T-cell (primary cell): ENCODE measurements at places on chromosomes 16 and 17. TPM values are rescaled to one million over a fixed set of nuclear protein-coding genes. Genes with fewer than 3 reads are reported as not detected.

DNA sequence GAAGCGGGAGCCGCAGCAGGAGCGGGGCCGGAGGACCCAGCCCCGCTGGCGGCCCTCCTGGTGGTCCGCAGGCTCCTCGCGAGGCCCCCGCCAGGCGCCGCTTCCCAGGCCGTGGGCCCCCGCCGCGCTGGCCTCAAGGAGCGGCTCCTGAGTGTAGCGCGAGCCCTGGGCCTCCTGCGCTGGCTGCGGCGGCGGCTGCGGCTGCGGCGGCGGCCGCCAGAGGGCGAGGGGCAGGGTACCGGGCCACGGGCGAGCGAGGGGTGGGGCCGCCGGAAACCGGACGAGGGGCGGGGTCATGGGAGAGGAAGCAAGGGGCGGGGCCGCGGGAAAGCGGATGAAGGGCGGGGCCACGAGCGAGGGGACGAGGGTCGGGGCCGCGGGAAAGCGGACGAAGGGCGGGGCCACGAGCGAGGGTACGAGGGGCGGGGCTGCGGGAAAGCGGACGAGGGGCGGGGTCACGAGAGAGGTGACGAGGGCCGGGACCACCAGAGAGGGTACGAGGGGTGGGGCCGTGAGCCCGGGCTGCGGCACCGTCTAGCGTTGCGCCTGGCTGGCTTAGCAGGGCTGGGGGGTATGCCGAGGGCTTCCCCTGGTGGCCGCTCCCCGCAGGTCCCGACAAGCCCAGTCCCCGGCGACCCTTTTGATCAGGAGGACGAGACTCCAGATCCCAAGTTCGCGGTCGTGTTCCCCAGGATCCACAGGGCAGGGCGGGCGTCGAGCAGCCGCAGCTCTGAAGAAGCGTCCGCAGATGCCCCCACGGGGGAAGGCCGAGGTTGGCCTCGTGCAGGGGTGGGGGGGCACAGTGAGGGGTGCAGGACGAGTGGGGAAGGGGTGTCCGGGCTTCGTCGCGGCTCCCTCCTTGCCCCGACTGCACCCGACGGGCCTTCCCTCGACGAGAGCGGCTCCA, 1.7 kb downstream of the MYO15B start:
- DNase-seq = peak; percentile 89
- no peak overlapping the region for H3K27ac ChIP-seq
- peaks cover 3% of the 10 kb centered on the region for H3K36me3 ChIP-seq
- peaks cover 30% of the 10 kb centered on the region for H3K4me1 ChIP-seq
- peak overlapping the region; percentile 56 for H3K4me3 ChIP-seq

DNA sequence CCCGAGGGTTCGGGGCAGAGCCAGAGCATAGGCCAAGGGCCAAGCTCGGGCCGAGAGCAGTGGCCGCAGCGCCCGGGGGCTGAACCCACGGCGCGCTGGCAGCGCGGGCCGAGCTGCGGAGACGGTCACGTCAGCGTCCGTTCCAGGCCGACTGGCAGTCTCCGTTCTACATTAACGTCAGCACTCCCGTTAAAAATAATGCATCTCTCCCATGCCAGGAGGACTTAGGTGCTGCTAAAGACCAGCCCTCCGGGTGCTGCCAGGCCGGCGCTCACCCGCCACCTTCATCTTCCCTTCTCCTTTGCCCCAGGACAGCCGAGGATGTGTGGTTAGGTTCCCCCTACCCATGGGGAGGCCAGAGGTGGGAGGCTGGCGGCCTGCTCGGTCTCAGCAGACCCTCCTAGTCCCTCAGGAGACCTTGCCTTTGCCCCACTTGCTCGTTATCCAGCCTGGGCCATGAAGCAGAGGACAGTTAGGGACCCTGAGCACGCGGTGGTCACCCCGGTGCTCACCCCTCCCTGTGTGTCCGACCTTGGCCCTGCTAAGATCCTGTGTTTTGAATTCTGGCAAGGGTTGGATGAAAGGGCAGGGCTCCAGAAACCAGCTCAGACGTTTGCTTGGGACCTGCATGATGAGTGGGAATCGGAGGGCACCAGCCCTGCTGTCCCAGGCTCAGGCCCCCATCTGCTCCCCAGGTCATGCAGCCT, 572 bp downstream of the MPG start:
- peaks cover 21% of the 10 kb centered on the region for H3K27me3 ChIP-seq
- H3K4me3 ChIP-seq = peak overlapping the region; percentile 55
- H3K4me1 ChIP-seq = peaks cover 19% of the 10 kb centered on the region
- DNase-seq = no peak
- H3K27ac ChIP-seq = no peak overlapping the region
- H3K36me3 ChIP-seq = peaks cover 8% of the 10 kb centered on the region

CRYBA1 gene
- not detected for total RNA-seq

GRCh38 chr16:1220841-1221627, 4.0 kb downstream of the TPSG1 start:
- H3K4me3 ChIP-seq = no peak overlapping the region
- no peak overlapping the region for H3K27ac ChIP-seq
- H3K36me3 ChIP-seq = no peaks in the 10 kb centered on the region
- H3K27me3 ChIP-seq = no peaks in the 10 kb centered on the region
- H3K4me1 ChIP-seq = no peaks in the 10 kb centered on the region
- no peak for DNase-seq

GRCh38 chr17:61616783-61617182, 25.8 kb upstream of the NACA2 start:
- H3K27ac ChIP-seq = no peak overlapping the region
- no peaks in the 10 kb centered on the region for H3K36me3 ChIP-seq
- DNase-seq = no peak
- H3K4me1 ChIP-seq = no peaks in the 10 kb centered on the region

- H3K27me3 ChIP-seq = no peaks in the 10 kb centered on the region
- no peak overlapping the region for H3K4me3 ChIP-seq
- H3K36me3 ChIP-seq = peaks cover 70% of the 10 kb centered on the region
Measured at GRCh38 chr17:79082311-79083190, 7.9 kb downstream of the ENGASE start.

GRCh38 chr17:66233023-66233753, 4.0 kb upstream of the APOH start:
- no peak for DNase-seq
- H3K27ac ChIP-seq = no peak overlapping the region
- no peaks in the 10 kb centered on the region for H3K4me1 ChIP-seq
- H3K4me3 ChIP-seq = no peak overlapping the region

CX3CL1 gene
- total RNA-seq = 0.18 TPM

SRR gene
- 5.2 TPM for total RNA-seq

DNA sequence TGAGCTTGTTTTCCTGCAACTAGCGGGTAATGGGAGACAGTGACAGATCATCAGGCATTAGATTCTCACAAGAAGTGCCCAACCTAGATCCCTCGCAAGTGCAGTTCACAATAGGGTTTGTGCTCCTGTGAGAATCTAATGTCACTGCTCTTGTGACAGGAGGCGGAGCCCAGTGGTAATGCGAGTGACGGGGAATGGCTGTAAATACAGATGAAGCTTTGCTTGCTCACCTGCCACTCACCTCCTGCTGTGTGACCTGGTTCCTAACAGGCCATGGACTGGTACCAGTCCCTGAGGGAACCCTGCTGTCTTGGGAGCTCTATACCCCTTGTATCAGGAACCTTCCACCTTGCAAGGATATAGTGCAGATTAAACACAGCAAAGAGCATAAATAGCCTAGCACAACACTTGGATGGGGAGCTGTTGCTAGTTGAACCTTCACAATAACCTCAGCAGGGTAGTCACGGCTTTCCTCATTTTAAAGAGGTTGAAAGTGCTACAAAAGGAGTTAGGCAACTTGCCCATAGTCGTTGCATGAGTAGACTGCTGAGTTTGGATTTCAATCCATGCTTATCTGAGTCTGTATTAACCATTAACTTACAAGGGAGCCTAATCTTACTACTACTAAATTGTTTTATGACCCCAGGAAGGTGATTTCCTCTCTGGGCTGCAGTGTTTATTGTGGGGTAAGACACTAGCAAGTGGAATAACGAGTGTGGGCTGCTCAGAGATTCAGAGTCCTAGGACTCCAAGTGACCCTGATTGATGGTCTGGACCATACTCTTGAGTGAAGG, 156.6 kb upstream of the ZFHX3 start:
- DNase-seq = no peak
- no peaks in the 10 kb centered on the region for H3K27me3 ChIP-seq
- H3K4me1 ChIP-seq = no peaks in the 10 kb centered on the region
- H3K36me3 ChIP-seq = no peaks in the 10 kb centered on the region
- no peak overlapping the region for H3K4me3 ChIP-seq
- H3K27ac ChIP-seq = no peak overlapping the region

GRCh38 chr17:75110234-75110937, 617 bp downstream of the ARMC7 start:
- DNase-seq = no peak
- H3K27ac ChIP-seq = peak overlapping the region; percentile 65
- H3K4me3 ChIP-seq = peak overlapping the region; percentile 85

DNA sequence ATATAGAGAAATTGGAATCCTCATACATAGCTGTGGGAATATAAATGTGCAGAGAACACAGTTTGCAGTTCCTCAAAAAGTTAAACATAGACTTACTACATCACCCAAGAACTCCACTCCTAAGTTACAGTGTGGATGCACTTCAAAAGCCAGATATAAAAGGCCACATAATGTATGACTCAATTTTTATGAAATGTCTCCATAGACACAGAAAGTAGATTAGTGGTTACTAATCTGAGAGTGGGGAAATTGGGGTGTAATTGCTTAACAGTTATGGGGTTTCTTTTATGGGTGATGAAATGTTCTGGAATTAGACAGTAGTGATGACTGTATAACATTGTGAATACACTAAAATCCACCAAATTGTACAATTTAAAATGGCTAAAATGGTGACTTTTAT, 60.9 kb downstream of the CACNG1 start:
- no peak overlapping the region for H3K27ac ChIP-seq
- no peaks in the 10 kb centered on the region for H3K4me1 ChIP-seq
- H3K4me3 ChIP-seq = no peak overlapping the region

GRCh38 chr16:1677339-1677738, 740 bp upstream of the JPT2 start:
- H3K36me3 ChIP-seq = peaks cover 20% of the 10 kb centered on the region
- H3K27me3 ChIP-seq = no peaks in the 10 kb centered on the region
- no peak overlapping the region for H3K27ac ChIP-seq

DNA sequence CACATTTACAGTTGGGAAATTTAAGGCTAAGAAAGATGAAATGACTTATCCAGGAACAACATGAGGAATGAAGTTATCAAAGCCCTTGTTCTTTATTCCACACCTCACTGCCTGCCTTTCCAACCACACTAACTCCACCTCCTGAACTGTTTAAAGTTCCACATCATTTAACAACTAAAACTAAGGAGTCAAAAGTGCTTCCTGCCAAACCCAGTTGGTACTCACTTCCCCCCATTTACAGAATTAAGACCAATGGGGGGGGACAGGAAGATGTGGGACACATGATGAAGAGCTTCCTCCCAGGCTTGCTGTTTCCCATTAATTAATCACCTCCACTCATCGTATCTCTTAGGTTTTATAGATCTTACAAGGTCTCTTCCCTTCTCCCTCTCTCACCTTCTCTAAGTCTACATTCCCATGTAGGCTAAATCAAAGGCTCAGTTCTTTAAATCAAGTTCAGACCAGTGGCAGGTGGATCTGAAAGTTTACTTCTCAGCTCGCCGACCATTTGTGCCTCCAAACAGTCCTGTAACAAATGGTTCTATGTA, 19.2 kb upstream of the TMEM101 start:
- H3K4me1 ChIP-seq = no peaks in the 10 kb centered on the region
- no peak for DNase-seq
- H3K36me3 ChIP-seq = peaks cover 50% of the 10 kb centered on the region
- no peak overlapping the region for H3K4me3 ChIP-seq

GRCh38 chr17:16973760-16974540, 2.0 kb upstream of the TNFRSF13B start:
- H3K27ac ChIP-seq = no peak overlapping the region
- no peaks in the 10 kb centered on the region for H3K36me3 ChIP-seq
- H3K27me3 ChIP-seq = no peaks in the 10 kb centered on the region
- H3K4me3 ChIP-seq = no peak overlapping the region
- H3K4me1 ChIP-seq = no peaks in the 10 kb centered on the region

ZNF830 gene
- 39.1 TPM for total RNA-seq

GRCh38 chr17:75459590-75460267, 3.3 kb downstream of the TMEM94 start:
- no peak for DNase-seq
- H3K36me3 ChIP-seq = no peaks in the 10 kb centered on the region
- H3K4me1 ChIP-seq = peaks cover 13% of the 10 kb centered on the region
- H3K27ac ChIP-seq = no peak overlapping the region
- no peak overlapping the region for H3K4me3 ChIP-seq
- H3K27me3 ChIP-seq = no peaks in the 10 kb centered on the region

- H3K27me3 ChIP-seq = peaks cover 2% of the 10 kb centered on the region
- H3K4me1 ChIP-seq = no peaks in the 10 kb centered on the region
- H3K4me3 ChIP-seq = no peak overlapping the region
- H3K27ac ChIP-seq = no peak overlapping the region
Measured at GRCh38 chr16:49782405-49782804, 73.5 kb downstream of the ZNF423 start.

DNA sequence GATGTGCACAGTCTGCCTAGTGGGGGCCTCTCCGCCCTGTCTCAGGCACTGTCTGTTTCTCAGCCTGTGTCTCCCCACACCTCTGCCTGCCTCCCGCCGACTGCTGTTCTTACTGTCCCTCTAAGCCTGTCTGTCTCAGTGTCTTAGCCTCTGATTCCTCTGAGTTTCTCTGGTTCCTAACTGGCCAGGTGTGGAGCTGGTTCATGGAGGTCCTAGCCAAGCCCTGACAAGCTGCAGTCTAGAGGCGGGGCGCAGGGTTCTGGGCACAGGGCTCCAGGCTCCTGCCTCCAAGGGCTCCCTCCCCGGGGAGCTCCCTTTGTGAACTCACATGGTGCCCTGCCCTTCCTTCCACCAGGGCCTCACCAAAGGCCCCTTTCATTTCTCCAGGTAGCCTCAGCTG, 19.4 kb downstream of the C17orf100 start:
- no peaks in the 10 kb centered on the region for H3K4me1 ChIP-seq
- no peak for DNase-seq
- no peaks in the 10 kb centered on the region for H3K36me3 ChIP-seq
- H3K27ac ChIP-seq = no peak overlapping the region

DNA sequence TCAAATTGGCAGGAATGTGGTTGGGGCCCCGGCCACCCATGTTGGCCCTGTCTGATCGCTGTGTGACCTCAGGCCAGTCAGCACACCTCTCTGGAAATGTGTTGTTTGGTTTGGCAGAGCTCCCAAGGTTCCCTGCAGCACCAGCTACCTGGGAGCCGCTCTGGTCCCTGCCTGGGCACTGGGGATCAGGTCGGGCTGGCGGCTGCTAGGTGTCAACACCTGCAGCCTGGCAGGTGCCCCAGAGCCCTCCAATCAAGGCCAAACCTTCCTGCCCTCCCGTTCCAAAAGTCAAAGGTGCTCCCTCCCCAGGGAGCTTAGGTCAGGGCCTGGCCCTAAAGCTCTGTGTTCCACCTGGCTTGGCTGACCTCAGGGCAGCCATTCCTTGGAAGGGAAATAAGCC, 55.9 kb downstream of the ZDHHC7 start:
- DNase-seq = no peak
- peaks cover 56% of the 10 kb centered on the region for H3K27me3 ChIP-seq
- no peak overlapping the region for H3K27ac ChIP-seq
- no peaks in the 10 kb centered on the region for H3K36me3 ChIP-seq
- H3K4me3 ChIP-seq = no peak overlapping the region

ZNF624 gene
- total RNA-seq = 10.3 TPM

- no peak overlapping the region for H3K27ac ChIP-seq
- no peaks in the 10 kb centered on the region for H3K27me3 ChIP-seq
- DNase-seq = no peak
- H3K4me3 ChIP-seq = no peak overlapping the region
Measured at GRCh38 chr16:17340804-17341203, 130.0 kb downstream of the XYLT1 start.
